ENCODE measurements at places on chromosomes 3 and 15.

DNA sequence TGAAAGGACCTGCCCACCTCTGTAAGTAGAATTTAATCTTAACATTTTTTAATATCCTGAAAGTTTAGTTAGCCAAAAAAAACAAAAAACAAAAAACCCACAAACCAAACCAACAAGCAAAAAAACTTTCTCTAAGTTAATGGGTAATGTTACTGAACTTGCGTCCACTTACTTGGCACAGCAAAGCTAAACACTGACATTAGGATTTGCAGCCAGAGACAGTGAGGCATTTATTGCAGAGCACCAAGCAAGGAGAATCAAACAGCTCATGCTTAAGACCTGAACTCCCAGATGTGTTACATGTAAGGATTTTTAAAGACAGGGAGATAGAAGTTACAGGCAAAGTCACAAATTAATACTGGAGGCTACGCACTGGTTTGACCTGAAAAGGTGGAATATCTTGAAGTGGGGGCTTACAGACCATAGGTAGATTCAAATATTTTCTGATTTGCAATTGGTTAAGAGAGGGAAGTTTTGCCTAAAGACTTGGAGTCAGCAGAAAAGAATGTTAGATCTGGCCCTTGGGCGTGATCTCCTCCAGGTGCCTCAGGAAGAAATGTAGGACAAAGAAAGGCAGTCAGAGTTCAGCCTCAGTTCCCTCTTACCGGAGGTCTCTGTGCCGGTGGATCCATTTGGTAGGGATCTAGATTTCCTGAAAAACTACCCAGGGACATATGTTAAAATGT, 205.0 kb downstream of the ADAMTSL3 start:
- no peak for DNase-seq

DNA sequence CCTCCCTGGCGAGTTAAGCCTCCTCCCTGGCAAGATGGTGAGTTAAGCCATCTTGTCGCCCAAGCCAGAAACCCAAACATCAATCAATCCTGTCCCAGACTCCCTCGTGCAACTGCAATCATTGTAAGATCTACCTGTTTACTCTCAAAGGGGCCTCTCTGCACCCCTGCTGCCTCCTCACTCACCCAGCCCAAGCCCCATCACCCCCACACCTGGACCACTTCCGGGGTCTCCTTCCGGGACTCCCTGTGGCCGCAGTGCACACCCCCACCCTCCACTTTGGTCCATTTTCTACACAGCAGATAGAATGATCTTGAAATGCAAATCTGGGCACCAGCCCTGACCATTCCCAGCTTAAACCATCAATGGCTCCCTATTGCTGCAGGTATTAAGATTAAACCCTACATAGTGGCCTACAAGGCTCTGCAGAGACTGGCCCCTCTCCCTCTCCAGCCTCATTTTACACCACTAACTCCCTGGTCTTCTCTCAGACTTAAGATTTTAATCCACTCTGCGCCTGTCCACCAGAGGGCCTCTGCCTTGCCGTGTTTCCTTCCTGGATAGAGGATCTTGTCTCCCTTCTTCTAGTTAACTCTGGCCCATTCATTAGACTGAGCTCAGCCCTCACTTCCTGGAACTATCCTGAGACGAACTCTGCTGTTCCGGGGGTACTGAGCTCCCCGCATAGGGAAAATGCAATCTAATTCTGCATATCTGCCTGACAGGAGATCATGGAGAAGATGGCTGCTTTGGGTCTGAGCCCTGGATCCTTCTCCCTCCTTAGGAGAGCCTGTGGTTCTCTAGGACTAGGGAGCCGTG, 41.9 kb upstream of the SLC6A1 start:
- peak; percentile 26 for DNase-seq

GRCh38 chr3:195908694-195909581, 587 bp upstream of the TNK2 start:
- DNase-seq: no peak

DNA sequence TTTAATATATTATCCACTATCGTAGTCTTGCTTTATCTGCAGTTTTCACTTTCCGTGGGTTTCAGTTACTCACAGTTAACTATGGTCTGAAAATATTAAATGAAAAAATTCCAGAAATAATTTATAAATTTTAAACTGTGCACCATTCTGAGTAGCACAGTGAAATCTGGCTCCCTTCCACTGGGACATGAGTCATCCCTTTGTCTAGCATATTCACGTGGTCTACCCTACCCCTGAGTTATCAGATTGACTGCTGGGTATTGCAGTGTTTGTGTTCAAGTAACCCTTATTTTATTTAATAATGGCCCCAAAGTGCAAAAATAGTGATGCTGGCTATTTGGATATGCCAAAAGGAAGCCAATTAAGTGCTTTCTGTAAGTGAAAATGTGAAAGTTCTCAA, 539.5 kb upstream of the AGTR1 start:
- peak; percentile 24 for DNase-seq

GRCh38 chr15:67564968-67565345, 22.5 kb downstream of the MAP2K5 start:
- DNase-seq: no peak

DNA sequence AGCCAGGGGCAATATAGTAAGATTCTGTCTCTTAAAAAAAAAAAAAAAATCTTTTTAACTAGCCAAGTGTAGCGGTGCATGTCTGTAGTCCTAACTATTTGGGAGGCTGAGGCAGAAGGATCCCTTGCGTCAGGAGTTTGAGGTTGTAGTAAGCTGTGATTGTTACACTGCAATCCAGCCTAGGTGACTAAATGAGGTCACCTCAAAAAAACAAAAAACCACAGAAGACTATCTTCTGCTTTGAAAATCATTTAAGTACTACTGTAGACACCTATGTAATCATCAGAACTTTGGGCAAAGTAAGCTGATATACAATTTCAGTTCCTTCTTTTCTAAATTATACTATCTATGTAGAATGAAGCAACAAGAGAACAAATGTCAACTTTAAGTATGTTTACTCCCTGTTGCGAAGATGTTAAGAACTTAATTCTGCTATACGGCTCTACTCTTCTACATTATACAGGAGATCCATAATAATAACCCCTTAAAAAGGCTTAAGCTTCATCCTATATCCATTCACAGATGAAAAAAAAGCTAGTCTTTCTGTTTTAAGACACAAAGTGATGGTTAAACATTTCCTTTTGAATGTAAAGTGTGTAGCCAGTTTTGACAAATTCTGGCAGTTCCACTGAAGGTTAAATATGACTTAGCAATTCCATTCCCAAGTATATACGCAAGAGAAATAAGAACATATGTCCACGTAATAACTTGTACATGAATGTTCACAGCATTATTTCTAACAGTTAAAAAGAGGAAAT, 15.2 kb downstream of the DAZL start:
- DNase-seq: no peak

GRCh38 chr15:79463043-79463780, 31.1 kb downstream of the MINAR1 start:
- no peak for DNase-seq

DNA sequence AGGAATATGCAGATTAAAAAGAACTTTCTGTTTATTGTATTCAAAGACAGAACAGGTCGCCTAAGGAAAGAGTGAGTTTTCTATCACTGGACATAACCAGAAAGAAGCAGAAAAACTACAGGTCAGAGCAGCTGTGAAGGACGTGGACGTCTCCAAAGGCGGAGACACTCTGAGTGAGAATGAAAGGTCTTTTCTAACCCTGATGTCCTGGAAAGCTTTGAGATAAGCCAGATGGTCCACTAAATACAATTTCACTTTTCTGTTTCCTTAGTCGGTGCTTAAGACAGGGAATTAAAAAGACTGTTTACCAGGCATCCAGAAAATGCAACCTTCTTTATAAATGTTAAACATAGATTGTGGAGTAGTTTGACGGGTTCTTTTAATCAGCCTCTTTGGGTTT, 360.4 kb downstream of the FGF12 start:
- DNase-seq: no peak

GRCh38 chr3:102802819-102803420, 368.1 kb downstream of the ZPLD1 start:
- DNase-seq: no peak

DNA sequence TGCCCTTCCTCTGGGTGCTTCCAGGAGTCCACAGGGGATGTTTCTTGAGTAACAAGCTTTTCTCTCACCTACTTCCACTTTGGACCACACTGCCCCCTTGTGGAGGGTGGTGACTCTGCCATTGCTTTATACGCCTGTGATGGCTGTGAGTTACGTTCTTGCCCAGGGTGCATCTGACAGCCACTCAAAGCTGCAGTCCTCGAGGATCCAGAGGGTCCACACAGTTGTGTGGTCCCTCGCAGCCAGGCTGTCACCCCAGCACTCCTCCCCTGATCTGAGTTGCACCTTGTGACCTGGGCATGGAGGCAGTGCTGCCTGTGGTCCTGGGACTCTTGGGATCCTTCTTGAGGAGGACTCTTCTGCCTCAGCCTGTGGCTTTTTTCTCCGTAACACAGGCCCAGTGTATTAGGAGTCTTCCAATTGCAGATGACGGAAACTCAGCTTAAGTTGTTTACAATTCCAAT, 23.4 kb downstream of the FOXL2 start:
- DNase-seq: peak; percentile 81

DNA sequence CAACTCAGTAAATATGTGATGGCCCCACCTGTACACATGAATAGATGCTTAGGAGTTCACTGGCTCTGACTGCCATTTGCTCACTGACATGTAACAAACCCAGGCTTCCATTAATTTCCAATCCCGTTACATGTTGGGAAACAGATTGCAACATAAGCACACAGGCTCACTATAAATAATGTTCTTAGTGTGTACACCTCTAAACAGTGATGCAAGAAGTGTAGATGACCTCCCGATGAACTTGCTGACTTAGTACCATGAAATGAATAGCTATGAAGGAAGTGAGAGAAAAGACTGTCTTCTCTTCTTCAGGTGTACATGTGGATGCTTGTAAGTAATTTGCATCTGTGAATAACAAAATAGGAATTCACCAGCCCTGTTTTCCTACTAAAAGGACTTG, 21.4 kb upstream of the FSIP1 start:
- no peak for DNase-seq

All from LoVo (cell line).